ENCODE measurements at places on chromosomes 6 and 20. TPM values are rescaled to one million over a fixed set of nuclear protein-coding genes. Genes with fewer than 3 reads are reported as not detected.

Gene IRAK1BP1
- total RNA-seq, result 5.5 TPM

Gene TSPYL4
- total RNA-seq, result 9.7 TPM

Gene LAMA4
- 63.6 TPM for total RNA-seq

Gene SGK1
- total RNA-seq, result 991 TPM

Gene DOK5
- total RNA-seq, result 17.1 TPM

Gene DEFB118
- not detected for total RNA-seq

Data from melanocyte of skin (primary cell).